Naive B cell (primary cell): ENCODE measurements at places on chromosomes 4 and X.
A peak's percentile ranks its signal among the peaks of the same experiment; 100 is the strongest.

GRCh38 chr4:38856524-38857337 lies at the start of gene TLR6:
TSS of gene TLR6 (minus strand) at chr4:38856817. CDS start at chr4:38829473, 27,344 bp downstream.
- peak; percentile 68 for DNase-seq

DNA sequence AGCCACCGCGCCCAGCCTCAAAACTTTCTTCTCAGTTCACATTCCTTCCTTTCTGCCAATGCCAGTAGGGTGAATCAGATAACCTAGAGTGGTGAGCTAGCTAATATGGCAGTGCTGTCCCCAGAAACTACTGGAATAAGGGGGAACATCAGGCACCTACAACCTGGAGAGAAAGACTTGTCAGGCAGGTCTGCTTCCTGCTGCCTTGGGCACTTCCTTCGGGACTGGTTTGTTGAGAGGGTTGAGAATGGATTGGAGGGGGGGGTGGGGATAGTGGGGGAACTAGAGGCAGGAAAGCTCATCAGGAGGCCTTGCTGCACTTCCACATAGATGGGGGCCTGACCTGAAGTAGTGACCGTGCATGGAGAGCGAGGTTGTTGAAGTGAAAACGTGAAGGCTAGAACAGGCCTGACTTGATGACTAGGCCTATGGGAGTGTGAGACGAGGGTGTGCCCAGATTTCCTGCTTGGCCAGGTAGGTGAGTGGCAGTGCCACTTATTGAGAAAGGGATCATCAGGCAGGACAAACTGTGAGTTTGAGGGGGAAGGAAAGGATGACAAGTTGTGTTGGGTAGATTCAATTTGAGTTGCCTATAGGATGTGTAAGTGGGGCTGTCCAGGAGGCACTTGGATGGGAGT lies 33.4 kb downstream of the SLC25A5 start:
- no peak for DNase-seq

- peak; percentile 11 for DNase-seq
These were observed 114.9 kb upstream of the MAP3K15 start for GRCh38 chrX:19630228-19630627.

GRCh38 chr4:159725571-159725970 lies 622.7 kb downstream of the RAPGEF2 start:
- DNase-seq: no peak

GRCh38 chr4:111228874-111229273 lies 606.0 kb upstream of the PITX2 start:
- DNase-seq: no peak

DNA sequence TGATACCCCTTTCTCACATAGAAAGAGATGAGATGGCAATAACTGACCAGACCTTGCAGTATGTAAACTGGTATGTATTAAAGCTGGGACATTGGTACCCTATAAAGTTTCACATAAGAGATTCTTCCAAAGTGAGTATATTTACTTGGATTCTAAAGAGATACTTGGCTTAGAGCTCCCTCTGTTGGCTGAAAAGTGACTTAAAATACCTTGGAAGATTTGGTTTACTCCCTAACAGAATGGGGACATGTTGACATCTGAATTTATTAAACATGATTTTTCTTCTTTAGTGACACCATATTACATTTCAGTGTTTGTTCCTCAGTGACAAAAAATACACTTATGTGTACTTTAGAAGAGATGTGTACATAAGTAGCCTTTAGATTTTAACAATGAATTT lies 47.9 kb upstream of the RGN start:
- peak; percentile 34 for DNase-seq
